ENCODE measurements at places on chromosomes 2 and 18.

DNA sequence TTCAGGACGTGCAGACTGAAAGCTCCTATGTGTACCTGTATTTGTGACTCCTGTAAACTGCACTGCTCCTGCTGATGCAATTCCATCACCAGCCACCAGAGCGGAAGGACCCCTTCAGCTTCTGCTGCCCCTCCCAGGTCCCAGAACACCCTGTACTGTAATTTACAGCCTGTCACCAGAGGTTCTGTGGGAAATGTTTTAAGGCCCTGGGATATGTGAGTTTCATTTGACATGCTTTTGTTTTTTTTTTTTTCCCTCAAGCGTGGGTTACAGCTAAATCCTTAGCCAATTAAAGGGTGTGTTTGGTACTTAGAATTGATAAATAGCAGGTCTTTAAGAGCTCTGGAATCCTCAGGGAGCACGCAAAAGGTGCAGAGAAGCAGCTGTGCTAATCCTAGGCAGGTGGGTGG is 79.4 kb downstream of the KCTD1 start:
- DNase-seq = no peak

DNA sequence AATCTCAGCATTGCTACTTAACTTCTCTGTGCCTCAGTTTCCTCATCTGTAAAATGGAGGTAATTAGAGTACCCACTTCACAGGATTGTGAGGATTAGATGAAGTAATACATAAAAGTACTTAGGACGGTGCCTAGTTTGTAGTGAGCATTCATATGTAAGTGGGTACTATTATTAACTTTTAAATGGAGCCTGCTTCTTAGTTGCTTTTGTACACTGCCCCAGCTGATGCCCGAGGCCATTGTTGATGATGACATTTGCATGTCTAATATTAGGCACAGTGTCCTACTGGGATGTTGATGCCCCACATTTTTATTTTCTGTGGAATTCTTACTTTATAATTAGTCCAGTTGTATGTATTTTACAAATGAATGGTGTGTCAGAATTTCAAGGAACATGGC is 79.7 kb upstream of the STON1 start:
- no peak for DNase-seq

- no peak for DNase-seq
Measured at GRCh38 chr2:67076239-67076624, 320.9 kb upstream of the ETAA1 start.

- DNase-seq = no peak
Measured at GRCh38 chr18:30712383-30712782, 330.2 kb downstream of the DSC3 start.

GRCh38 chr2:16189029-16189835 is 248.9 kb downstream of the MYCN start:
- DNase-seq = no peak

GRCh38 chr2:215383652-215384279 is 52.1 kb downstream of the FN1 start:
- DNase-seq = no peak

DNA sequence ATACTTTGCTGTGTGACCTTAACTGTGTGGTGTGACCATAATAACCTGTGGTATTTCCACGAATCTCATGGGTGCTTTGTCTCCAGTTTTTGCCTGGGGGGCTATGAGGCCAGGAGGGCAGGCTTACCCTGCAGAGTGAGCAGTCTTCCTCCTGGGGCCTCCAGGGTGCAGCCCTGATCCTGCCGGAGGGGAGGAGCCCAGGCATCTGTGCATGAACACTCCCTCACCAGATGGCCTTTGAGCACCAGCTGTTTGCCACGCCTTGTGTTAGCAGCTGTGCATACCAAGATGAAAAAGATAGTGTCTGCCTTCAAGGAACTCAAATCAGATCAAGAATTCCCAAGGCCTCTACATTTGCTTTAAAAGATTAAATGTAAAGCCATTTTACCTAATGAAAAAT is 75.0 kb upstream of the RBM44 start:
- no peak for DNase-seq

- no peak for DNase-seq
Measured at GRCh38 chr18:80009661-80010550, 21.5 kb upstream of the TXNL4A start.

GRCh38 chr2:72205504-72205881 is 57.8 kb upstream of the CYP26B1 start:
- DNase-seq = no peak

GRCh38 chr2:127146071-127146725 is 39.2 kb upstream of the BIN1 start:
- DNase-seq = no peak

GRCh38 chr18:35489913-35490490 is 7.8 kb downstream of the INO80C start:
- DNase-seq = no peak

DNA sequence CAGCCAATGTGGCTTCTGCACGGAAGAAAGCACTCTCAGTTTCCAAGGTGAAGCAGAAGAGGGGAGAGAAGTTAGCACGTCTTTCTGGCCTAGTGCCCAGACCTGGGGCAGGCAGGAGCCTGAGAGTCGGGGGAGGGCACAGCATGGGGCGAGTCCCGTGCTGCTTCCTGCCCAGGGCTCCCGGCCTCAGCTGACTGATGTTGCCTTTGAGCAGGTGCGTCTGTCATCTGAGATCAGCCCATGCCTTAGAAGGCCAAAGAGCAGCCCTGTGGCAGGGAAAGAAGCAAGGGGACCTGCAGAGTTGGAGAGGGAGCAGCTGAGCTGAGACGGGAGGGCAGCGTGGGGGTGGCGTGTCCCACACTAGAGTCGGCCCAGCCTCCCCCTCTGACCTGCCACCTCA is 3.3 kb downstream of the KCNIP3 start:
- DNase-seq = no peak

DNA sequence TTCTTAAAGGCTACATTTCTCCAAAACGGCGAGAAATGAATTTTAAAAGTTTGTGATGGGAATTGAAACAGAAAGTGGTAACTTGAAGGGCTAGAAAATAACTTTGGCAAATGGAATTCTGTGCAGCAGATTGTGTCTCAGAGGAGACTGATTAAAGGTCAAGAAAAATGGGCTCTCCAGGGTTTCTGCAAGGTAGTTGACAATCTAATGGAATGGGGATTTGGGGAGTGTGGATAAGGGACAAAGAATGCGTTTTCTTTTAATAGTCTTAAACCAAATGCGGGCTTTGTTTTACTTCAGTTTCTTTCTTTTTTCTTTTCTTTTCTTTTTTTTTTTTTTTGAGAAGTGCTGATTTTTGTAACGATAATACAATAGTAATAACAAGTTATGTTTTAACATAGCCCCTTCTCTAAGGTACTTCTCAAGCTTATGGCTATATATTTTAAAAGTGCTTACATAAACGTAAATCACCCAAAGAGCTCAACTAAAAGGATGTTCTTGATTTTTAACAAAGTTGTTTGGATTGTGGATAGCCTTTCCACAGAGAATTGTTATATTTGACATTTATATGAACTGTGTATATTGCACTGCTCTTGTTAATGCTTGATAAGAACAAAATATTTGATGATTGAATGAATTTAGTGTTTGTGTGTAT is 36.6 kb downstream of the CAMKMT start:
- DNase-seq = no peak

DNA sequence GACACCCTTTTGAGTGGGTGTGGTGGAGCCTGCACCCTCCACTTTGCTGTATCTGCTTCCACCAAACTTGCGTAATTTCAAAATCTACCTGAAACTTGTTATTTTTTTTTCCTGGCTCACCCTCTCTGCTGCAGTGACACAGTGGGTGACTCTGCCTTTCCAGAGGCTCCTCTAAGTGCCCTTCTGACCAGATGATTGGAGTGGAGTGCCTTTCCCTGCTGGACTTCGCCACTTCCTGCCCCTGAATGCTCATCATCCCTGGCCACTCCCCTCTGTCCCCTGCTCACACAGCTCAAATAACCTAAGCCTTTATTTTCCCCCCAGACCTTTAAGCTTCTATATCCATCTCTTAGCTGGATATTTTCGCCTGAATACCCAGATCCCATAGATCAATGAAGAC is 777.5 kb upstream of the ID2 start:
- no peak for DNase-seq

DNA sequence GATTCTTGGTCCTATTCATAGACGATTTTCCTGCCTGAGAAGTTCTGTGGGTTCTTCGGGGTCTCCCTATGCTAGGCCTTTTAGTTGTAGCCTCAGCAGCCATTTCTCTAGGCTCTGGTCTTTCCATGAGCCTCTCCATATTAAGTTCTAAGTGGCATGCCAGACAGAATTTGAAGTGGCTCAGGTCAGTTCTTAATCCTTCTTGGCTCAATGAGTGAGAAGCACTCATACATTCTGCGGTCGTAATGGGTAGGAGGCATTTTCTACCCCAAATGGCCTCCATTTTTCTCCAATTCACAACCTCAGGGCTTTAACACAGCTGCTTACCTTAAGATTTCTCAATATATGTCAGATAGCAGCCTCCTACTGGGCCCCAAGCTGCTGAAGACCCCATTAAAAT is 405.3 kb upstream of the GALNT5 start:
- DNase-seq = no peak

DNA sequence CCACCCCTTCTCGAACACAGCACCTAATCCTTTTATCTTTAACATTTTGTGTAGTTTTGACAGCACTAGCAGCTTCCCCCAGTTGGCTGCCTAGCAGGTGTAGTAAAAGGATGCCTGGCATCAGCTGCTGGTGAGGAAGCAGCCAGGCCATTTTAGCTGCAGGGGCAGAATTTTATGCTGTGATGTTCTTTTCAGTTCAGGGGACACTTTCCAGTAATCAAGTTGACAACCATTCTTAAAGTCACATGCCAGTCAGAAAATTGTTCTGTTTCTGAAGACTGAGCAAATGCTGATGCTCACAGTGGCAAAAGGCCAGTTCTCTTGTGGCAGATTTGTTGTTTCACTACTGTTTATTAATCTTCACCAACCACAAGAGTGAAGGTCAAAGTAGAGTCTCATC is 570.8 kb downstream of the CCDC85A start:
- DNase-seq = no peak

- no peak for DNase-seq
Measured at GRCh38 chr2:177606636-177607035, 214.1 kb downstream of the AGPS start.

- DNase-seq = no peak
Measured at GRCh38 chr2:86048888-86049287, 56.8 kb downstream of the POLR1A start.

DNA sequence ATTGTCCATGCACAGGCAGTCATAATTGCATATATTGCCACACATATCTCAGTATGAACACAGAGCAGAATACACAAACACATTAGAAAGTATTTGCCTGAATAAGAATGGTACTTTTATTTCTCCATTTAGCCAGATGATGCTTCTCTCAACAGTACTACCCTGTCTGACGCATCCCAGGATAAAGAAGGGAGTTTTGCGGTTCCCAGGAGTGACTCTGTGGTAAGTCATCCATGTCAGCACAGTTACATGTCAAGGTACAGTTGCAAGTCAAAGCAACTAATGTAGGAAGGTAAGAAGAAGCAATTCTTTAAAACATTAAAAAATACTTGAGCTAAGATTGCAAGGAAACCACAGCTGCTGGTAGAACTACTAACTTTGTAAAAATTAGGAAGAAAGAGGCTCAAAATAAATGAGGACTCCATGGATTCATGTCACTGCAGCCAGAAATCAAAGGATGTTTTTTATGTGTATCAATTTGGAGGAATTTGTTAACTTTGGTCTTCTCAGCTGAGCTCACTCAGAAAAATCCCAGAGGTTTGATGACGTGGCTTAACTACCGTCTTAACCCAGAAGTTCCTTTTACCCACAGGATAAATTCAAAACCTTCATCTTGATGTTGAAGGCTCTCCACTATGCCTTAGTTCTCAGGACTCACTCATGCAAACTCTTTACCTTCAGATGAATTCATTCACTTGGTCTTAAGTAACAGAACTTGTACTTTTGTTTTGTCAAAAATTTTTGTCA is 130.3 kb downstream of the ARHGAP28 start:
- DNase-seq = no peak

DNA sequence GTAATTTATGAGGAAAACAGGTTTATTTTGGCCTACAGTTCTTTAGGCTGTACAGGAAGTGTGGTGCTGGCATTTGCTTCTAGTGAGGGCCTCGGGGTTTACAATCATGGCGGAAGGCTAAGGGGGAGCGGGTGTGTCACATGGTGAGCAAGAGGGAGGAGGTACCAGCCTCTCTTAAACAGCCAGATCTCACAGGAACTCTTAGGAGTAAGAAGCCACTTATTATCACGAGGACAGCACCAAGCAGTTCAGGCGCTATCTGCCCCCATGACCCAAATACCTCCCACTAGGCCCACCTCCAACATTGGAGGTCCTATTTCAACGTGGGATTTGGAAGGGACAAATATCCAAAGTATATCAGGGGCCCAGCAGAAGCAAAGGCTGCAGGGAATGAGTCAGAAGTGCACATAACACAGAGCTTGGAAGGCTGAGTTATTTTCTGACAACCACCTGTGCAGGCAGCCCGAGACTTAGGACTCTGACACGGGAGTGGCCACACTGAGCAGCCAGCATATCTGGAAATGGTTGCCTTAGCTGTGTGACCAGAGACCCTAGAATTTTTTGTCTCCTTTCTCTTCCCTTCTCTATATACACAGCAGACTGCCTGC is 170.9 kb downstream of the PRPF40A start:
- no peak for DNase-seq

GRCh38 chr18:28095041-28095440 is 81.9 kb downstream of the CDH2 start:
- DNase-seq = no peak

DNA sequence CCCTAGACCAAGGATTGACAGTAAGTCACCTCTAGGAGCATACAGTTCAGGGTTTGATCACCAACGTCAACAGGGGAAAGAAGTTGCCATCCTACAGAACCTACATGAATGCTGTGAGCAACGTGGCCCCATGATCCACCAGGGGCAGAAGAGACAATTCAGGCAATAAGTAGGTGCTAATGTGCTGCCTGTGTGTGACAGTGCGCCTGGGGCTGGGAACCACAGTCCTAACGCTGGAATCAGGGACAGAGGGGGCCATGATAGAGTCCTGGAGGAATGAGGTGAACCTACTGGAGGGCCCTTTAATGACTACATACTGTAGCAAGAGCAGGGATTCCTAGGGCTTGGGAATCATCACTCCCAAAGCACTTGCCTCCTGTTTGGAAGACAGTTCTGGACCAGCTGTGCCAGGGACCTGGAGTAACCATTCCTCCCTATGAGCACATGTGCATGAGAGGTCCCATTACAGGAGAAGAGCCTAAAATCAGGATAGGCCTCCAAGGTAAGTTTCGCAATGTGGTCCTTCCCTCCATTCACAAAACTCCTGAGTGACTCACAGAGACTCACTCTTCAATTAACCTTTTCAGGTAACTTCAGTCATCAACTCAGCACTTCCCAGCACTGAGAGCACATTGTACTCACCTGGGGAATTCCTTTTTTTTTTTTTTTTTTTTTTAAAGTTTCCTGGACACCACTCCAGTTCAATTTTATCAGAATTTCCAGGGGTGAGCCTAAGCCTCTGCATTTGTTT is 214.0 kb downstream of the TMEM163 start:
- DNase-seq = no peak

GRCh38 chr18:36660311-36660710 is 168.5 kb downstream of the TPGS2 start:
- DNase-seq = no peak

Data from stimulated activated naive CD4-positive, alpha-beta T cell treated with Interleukin-2 at 50 U/mL for 16 hours (primary cell).